ENCODE measurements at places on chromosomes 4 and X. TPM values are rescaled to one million over a fixed set of nuclear protein-coding genes. Genes with fewer than 3 reads are reported as not detected.

DNA sequence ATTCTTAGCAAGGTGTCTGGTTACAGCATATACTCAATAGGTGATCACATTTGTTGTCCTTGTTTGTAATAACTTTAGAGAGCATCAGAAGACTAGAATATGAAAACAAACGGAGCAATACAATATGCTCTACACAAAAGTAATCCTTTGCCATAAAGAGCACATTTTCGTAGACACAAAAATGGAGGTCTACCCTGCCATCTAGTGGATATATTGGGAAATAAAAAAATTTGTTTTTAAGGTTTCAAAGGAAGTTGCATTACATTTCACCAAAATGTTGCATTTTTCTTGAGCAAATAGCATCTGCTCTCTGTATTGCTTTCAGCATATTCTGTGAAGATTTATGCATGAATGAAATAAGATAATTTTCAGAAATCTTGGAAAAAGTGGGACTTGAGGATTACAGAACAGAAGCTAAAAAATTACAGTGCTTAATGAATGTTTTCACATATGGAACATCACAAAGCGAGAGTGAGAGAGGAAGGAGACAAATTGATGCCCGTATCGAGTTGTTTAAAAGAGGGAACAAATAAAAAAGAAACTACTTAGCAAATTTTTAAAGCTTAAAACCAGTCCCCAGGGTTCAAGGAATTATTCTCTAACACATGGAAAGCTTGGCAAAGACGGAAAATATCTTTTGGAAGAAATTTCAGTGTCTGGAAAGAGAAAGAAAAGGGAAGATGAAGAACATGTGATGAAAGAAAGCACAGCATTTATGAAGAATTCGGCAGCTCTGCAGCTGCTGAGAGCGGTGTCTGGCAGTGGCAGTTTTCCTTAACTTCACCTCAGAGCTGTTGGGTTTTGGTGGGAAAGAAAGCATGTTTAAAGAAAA is 390.1 kb downstream of the ANKRD50 start:
- DNase-seq, result no peak

DNA sequence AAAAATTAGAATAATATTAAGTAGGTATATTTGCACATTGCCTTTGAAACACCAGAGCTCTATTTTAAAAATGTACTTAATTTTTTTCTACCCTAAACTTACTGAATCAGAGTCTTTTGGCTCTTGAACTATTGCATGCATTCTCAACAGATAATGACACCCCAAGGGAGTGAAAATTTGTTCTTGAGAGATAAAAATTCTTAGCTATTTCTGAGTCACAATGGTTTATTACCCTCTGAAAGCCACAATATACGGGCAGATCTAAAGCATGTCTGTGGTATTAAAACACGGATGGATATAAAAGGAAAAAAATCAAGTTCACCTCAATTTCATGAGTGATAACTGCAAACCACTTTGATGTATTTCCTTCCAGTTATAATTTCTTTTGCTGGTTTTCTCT is 636.3 kb upstream of the FTHL17 start:
- DNase-seq, result no peak

LINC00632 gene
- polyA plus RNA-seq, result 69.9 TPM

PAGE2 gene
- not detected for polyA plus RNA-seq

TMEM150C gene
- polyA plus RNA-seq, result 0.11 TPM

Data from AG04450 (cell line).